ENCODE measurements at places on chromosomes 12 and 14.

DNA sequence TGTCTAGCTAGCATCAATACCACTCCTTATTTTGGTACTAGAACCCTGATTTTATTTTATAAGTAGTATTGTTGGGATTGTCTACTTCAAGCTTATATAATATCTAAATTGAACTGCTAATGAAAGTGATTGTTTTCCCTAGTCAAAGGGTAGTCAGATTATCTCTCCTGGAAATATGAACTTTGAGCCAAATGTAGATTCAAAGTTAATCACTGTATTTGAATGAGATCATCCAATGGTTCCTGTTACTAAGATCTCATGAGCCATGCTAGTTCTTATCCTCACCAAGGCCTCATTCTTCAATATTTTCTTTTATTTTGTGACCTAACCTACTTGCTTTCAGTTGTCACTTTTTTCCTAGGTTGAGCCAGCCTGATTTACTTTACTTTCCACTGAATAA lies 276.7 kb downstream of the RASSF9 start:
- no peak for DNase-seq

- DNase-seq: no peak
Measured at GRCh38 chr12:54164387-54165145, 24.2 kb downstream of the SMUG1 start.

DNA sequence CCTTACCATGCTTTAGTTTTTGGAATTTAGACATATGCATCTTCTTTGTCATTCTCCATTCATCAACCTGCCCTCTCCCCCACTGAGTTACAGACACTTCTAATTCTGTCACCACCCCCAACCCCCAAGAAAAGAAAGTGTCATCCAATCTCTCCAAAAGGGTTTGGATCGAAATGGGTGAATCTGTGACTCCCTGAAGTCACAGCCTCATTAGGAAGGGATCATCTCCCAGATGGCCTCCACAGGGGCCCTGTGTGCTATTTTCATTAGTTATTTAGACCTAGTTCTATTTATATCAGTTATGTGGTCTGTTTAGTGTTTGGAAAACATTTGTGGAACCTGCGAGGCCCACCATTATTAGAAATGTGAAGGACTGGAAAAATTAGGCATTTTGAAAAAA lies 191.0 kb upstream of the ATP2B1 start:
- DNase-seq: no peak

GRCh38 chr14:25056688-25057078 lies 6.7 kb upstream of the STXBP6 start:
- no peak for DNase-seq

DNA sequence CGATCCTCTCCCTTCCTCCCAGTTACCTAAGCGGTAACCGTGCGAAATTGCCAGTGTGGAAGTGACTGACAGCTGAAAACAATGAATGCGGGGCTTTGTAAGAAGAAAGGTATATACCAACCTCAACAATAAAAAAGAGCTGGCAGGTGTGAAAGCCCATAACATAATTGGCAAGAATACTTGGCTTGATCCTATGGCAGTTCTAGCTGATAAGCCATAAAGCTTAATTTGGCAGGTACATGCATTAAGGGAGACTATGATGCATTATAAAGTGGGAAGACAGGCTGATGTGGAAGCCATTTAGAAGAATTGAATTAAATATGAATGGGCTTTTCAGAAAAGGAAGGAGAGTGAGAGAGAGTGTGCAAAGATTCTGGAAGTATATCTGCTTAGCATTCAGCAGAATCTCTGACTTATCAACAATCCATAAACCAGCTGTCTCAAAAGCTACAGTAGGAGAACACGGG lies 71.3 kb downstream of the CRACR2A start:
- DNase-seq: no peak

- DNase-seq: no peak
Measured at GRCh38 chr14:68460541-68460940, 332.3 kb downstream of the ZFP36L1 start.

GRCh38 chr14:73787486-73788316 lies 63.9 kb upstream of the PTGR2 start:
- no peak for DNase-seq

- DNase-seq: no peak
Measured at GRCh38 chr14:86363576-86363975, 833.6 kb downstream of the FLRT2 start.

DNA sequence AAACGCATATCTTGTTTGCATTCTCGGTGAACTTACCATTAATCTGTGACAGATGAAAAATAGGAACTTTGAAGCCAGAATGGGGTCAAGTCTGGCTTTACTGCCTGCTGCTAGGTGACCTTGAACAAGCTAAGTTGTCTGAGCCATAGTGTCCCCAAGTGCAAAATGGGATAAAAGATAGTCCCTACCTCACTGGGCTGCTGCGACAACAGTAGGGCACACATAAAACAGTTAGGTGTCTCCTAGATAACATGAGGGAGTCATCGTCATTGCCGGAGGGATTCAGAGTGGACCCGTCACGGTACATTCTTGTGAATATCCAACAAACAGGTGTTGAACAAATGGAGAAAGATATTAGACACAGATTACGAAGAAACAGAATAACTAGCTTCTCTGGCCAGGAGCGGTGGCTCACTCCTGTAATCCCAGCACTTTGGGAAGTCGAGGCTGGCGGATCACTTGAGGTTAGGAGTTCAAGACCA lies 71.2 kb downstream of the NINJ2 start:
- DNase-seq: no peak

GRCh38 chr14:56085471-56085870 lies 32.7 kb upstream of the PELI2 start:
- no peak for DNase-seq

DNA sequence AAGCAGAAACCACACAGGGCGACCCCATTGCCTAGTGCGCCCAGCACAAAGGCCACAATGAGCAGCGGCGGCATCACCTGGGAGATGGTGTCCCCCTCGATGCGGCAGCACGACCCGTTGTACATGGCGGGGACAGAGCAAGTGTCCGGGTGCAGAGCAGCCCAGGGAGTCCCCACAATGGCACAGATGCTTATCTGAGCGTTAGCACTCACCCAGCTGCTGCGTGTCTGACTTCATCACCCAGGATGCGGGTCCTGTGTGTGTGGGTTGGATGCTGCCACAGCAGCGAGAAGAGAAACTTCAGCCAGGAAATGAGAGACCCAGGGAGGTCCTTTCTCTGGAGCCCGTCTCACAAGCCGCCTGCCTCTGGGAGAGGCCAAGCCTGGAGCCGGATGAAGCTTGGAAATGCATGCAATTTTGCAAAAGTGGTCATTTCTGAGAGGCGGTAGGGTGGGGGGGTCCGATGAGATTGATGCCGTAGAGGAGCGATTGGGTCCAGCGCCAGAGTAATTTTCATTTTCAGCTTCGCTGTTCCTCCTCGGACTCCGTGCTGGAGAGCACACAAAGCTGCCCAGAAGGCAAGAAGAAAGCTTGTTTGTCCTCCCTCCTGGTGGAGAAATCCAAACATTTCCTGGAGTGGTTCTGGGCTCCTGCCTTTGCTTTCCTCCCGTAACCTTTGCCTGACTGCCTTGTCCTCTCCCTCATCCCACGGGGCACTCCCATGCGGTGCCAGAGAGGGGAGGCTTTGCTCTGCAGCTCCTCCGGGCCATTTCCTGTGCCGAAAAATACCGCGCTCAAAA lies at the start of gene HCAR1:
HCAR1 (minus strand) TSS at position 630 of the 800 bp plus-strand sequence; CDS start at position 125, 505 bp downstream.
- no peak for DNase-seq

DNA sequence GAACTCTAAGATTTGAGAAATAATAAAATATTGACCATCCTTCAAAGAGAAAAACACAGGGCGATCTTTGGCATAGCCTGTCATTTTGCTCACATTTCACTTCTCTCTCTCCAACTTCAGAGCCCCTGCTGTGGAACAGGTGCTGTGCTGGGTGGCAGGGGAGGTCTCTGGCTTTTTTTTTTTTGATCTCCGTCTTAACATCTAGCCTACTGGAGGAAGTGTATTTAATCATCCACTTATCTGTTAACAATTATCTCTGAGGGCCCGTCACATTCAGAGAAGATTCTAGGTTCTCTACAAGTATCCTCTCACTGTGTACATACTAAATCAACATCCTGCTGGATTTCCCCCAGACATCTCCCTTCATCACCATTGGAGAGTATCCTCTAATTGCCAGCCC lies 34.1 kb downstream of the CHST11 start:
- no peak for DNase-seq

DNA sequence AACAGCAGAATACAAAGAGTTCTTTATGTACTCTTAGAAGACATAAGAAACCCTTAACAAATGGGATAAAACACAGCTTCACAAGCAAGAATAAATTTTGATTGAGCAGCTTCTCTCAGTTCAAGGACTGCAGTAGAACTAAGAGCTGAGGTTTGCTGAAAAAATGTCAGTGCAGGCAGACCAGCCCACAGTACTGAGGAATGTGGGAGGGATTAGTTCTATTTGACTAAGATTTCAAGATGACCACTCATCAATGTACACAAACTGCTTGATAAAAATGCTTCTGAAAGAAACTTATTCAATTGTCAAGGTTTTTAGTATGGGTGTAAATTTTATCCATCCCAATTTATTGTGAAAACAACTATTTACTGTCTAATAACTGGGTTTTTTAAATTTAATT lies 138.4 kb downstream of the SEC23A start:
- no peak for DNase-seq

GRCh38 chr12:111367661-111368221 lies 1.2 kb downstream of the PHETA1 start:
- DNase-seq: no peak

Data from NCI-H1048 (cell line).